ENCODE measurements at places on chromosomes 4 and X.

DNA sequence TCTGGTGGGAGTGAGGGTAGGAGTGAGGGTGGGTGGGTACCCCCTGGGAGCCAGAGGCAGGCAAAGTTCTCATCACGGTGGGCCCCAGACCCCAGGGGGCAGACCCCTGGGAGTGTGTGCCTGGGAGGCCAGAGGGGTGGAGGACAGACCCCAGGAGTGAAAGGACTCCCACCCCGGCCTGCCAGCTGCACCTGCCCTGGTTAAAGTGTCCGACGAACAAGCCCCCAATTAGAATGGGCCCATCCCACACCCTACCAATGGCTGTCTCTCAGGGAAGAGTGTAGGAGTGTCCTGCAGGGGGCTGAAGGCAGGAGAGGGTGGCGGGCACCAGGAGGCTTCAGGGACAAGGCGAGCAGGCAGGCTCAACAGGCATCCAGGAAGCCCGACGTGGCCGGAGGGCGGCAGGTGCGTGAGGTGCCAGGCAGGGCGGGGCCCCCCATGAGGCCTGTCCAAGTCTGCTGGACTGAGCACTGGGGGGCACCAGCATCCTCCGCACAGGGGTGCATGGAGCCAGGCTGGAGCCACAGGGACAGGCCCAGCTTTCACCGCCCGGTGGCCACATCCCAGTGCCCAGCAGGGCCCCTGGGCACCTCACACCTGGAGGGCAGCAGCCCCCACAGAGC, 8.7 kb downstream of the PDE6B start:
- DNase-seq = no peak

- no peak for DNase-seq
Measured at GRCh38 chrX:17628976-17629375, 108.3 kb upstream of the SCML1 start.

GRCh38 chr4:173135241-173135847, 33.3 kb upstream of the GALNT7 start:
- DNase-seq = no peak

GRCh38 chr4:30801876-30802275, 81.7 kb downstream of the PCDH7 start:
- no peak for DNase-seq

DNA sequence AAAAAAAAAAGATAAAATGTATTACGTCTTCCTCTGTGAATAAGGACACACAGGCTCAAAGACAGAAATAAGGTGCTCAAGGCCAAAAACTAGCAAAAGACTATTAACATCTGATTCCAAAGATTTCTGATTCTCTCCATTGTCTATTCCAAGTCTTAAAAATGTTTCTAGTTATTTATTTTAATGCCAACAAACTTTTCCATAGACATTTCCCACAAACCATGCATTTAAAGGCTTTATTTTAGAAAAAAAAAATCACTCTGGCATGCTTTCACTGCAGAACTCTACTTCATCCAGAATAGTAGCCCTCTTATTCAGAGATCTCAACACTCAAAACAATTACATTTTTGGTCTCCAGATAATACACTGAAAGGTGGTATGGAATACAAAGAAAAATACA, 545.0 kb upstream of the TENM3 start:
- no peak for DNase-seq

DNA sequence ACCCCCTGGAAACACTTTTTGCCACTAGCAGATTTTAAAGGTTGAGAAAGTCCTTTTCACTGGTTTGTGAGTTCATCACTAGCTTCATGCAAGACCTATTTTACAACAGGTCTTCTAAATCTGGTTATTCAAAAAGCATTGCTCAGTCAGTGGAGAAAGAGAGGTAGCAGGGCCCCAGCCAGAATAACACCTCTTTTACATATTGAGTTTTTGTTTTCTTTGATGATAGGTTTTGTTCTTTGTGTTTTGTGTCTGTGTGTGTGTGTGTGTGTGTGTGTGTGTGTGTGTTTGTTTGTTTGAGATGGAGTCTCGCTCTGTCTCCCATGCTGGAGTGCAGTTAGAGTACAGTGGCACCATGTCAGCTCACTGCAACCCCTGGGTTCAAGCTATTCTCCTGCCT, 2.7 kb upstream of the VEGFC start:
- DNase-seq = no peak

DNA sequence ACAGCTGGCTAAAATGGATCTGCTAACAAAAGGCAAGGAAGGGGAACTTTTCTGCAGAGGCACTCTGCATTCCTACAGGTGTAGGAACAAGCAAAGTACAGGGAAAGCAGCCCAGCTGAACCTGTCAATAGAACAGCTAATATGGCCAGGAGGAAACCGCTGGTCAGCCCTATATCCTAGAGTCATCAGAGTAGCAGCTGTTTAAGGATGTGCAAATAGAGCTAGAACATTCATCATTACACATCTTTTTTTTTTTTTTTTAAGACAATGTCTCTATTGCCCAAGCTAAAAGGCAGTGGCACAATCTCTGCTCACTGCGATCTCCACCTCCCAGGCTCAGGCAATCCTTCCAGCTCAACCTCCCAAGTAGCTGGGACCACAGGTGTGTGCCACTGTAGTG, 163.0 kb downstream of the BTC start:
- DNase-seq = no peak

All from epithelial cell of proximal tubule (primary cell).